ENCODE measurements at places on chromosomes 11 and 22.
A peak's percentile ranks its signal among the peaks of the same experiment; 100 is the strongest.

DNA sequence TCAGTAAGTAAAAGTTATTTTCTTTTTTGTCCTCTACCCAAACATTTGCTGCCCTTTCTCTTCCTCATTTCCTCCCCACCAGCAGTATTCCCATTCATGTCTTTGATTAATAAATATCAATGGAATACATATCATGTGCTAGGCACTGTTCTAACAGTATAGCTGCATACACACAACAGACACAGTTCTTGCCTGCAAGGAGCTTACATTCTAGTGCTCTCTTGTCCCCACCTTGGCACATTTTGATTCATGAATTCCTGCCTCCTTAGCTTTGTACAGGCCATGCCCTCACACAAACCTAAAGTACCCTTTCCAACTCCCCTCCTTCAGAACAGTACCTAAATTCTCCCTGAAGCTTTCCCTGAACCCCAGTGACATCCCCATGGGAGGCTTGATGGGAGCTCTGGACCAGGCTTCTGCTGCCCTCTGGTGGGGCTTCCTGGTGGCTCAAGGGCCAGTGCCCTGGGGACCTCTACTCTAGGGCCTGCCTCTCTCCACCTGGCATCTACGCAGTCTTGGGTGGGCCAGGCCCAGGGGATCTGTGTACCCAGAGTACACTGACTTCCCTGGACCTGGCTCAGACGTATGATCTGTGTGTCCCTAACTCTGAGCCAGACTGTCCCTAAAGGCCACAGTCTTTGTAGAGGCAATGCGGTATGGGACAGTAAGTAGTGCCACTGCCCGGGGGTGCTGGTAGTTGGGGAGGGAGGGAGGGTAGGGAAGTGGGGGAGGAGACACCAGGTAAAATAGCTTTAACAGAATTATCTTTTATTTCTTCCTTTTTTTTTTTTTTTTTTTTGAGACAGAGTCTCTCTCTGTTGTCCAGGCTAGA, 14.1 kb downstream of the RPS13 start:
- DNase-seq: no peak

DNA sequence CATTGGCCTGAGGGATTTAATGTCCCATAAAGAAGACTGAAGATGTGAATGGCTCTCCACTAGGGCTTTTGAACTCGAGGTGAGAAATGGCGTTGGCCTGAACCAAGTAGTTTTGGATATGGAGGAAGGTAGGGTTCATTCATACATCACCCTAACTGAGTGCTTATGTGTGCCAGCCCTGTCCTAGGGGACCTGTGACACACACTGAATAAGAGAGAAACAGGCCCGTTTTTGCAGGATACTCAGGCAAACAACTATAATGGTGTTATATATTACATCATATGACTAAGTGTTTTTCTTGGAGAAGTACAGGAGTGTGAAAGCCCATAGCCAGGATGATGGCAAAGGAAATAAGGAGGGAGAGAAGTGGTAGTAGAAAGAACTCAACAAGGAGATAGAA, 368.1 kb downstream of the TMEM135 start:
- no peak for DNase-seq

- no peak for DNase-seq
Measured at GRCh38 chr11:26227301-26227746, 104.6 kb upstream of the ANO3 start.

- DNase-seq: no peak
Measured at GRCh38 chr11:117366875-117367274, 39.2 kb downstream of the CEP164 start.

GRCh38 chr11:6557761-6558674, 45.4 kb downstream of the RRP8 start:
- no peak for DNase-seq

DNA sequence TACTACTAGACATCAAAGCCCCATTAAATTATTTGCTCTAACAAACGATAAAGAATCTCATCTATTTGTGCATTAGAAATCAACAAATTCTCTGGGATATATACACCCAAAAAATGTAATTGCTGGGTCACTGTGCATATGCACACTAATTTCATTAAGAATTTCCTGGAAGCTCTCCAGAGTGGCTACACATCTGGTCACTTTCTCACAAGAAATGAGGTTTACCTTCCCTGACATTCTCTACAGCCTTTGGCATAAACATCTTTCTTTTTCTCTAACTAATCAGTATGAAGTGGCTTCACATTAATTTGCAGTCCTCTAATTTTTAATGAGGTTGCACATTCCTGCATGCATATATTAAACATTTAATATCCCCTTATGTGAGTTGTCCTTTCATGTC, 150.8 kb upstream of the ANO5 start:
- no peak for DNase-seq

- no peak for DNase-seq
Measured at GRCh38 chr11:7272373-7272772, 20.7 kb downstream of the SYT9 start.

GRCh38 chr22:49263101-49263500, 564.6 kb downstream of the BRD1 start:
- no peak for DNase-seq

DNA sequence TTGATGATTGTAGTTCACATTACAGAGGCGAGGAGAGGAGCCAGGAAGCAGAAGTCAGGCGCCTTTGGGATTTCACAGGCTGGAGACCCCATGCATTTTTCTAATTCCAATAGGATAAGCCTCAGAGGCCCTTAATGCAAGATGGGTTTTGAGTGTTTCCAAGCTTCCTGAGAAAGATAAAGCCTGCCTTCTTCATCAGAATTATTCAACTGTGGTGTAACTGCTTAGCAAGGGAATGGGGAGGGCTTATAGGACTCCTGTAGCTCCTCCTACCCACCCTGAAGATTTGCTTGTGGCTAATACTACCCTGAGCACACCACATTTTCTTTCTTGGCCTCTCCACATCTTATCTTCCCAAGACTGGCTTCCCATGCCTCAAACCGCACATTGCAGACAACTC, 151.1 kb upstream of the ISX start:
- DNase-seq: no peak

DNA sequence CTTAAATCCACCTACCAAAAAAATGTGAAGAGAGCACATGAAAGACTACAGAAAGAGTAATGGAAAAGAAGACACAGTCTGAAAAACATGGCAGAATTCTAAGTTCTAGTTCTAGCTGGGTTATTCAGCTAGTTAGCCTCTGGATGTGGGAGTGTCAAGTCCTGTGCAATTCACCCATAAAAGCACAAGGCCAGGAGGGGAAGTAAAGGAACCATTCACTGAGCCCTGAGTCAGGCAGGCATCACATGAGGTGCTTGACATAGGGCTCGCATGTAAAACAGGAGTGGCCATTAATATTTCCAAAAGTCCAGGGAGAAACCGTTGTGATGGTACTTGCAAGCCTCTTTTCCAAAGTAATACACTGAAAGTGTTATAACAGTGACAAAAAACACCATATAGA, 103.7 kb downstream of the GAB2 start:
- DNase-seq: no peak

DNA sequence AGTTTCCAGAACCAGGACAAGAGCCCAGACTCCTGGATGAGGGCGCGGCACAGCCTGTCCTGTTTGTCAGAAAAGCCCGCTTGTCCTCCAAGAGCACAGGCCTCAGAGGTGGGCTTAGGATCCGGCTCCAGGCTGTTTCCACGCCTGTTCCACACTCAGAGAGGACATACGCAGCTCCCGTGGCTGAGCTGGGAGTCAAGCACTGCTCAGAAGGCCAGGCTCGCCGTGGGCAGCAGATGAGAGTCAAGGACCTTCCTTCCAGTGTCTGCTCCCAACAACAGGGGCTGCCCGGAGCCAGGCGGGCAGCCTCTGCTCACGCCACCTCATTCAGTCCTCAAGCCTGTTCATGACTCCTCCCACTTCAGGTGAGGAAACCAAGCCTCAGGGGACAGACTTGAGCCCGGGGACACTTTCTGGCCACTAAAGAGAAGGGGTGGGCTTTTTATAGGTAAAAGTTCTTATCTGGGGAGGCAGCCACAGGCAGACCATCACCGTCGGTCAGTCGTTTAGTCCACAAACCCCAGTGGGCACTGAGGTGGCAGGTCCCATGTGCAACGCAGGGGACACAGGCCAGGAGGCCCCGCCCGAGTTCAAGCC, 3.8 kb downstream of the CYB5R3 start:
- DNase-seq: peak; percentile 96

DNA sequence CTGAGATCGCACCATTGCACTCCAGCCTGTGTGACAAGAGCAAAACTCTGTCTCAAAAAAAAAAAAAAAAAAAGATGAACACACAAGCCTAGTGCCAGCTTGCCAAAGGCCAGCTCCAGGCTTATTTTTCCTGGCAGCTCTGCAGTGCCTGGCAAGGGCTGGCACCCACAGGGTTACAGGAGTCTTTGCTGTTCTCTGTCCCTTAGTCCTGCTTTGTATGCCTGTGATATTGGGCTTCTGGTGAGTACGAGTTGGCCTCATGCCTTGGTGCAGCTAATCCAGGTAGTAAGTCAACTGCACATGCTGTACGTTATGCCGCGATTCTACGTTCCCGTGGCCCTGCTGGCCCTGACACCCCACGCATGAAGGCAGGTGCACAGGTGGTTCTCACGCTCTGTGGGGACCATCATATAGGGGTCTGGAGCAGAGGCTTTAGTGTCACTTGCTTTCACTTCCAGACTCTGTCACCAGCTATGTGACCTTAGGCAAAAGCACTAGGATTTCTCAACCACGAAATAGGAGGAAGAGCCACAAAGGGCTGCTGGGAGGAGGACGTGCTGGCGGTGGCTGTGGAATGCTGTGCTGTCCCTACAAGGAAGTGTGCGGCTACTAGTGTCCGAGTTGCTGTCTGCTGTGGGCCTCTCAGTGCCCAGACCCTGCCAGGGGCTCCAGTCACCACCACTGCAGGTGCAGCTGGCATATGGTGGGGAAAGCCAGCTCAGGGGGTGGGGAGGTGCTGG, 21.4 kb upstream of the RASL10A start:
- no peak for DNase-seq

GRCh38 chr22:20748731-20749428, 25.0 kb upstream of the SERPIND1 start:
- no peak for DNase-seq

- no peak for DNase-seq
Measured at GRCh38 chr11:109696191-109696897, 274.4 kb downstream of the C11orf87 start.

GRCh38 chr11:108474664-108475463, 7.5 kb upstream of the C11orf65 start:
- DNase-seq: no peak

DNA sequence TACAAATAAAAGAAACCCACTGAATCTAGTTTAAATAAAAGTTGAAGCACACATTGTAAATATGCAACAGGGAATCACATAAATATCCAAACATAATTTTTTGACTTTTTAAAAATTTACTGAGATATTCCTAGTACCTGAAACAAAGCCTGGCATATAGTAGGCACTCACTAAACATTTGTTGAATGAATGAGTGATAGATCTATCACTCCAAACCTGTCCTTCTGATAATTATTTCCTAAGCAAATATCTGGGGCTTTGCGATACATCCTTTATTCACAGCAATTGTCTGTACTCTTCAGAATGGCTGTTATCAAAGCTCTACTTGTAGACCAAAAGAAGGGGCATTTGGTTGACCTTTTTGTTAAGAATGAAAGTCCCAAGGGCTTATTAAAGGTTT, 2.6 kb upstream of the PSMA1 start:
- no peak for DNase-seq

Data from vagina (tissue), 2 donors.